ENCODE measurements at places on chromosomes 16 and 17.

- DNase-seq, result no peak
Observed at GRCh38 chr16:78094166-78094565, 5.3 kb upstream of the WWOX start.

GRCh38 chr17:49497148-49498028 lies 2.3 kb downstream of the NGFR start:
- no peak for DNase-seq

DNA sequence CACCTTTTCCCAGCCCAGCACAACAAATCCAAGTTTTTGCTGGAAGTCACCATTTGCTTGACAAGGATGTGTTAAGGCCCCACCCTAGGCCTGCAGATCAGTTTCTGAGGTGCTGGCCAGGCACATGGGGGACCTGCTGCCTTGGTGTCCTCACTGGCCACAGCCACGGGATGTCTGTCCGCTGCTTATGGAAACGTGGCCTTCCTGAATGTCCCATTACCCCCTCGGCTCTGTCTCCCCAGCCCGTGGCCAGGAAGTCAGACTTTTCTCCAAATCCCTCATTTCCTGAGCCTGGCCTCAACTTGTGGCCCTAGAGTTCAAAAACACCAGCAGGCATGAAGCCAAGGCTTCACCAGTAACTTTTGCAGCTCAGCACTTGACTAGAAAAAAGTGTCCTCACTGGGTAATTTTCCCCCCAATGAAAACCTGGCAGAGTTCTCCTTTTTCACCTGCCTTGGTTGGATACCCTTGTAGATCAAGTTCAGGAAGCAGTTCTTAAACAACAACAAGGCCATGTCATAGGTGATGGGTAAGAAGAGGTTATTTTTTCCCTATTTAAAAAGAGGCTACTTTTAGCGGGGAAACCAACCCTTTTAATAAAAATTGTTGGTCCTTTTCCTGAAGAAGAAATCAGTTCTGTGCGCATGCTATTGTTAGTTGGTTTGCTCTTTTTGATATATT lies 80.8 kb downstream of the SOCS1 start:
- DNase-seq, result no peak

DNA sequence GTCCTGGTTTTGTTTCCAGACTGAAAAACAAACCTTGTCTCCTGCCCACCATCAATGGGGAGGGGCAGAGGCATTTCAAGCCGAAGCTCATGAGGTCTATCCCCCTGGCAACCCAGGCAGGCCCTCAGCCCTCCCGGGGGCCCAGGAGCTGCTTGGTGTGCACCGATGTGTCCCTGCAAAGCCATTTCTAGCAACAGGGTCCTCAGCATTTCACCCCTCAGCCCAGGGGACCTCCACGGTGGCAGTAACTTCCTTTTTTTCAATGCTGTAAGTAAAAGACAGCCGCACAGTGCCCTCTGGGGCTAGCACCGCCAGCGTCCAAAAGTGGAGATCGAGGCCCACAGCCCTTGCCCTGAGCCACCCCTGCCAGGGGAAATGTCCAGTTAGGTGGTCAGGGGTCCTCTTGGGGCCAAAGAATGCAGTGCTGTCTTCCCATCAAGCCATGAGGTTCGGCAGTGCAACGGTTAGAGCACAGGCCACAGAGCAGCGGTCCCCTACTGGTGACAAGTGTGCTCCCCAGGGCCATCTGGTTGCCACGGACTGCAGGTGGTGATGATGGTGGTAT lies 79.9 kb downstream of the LITAF start:
- no peak for DNase-seq

DNA sequence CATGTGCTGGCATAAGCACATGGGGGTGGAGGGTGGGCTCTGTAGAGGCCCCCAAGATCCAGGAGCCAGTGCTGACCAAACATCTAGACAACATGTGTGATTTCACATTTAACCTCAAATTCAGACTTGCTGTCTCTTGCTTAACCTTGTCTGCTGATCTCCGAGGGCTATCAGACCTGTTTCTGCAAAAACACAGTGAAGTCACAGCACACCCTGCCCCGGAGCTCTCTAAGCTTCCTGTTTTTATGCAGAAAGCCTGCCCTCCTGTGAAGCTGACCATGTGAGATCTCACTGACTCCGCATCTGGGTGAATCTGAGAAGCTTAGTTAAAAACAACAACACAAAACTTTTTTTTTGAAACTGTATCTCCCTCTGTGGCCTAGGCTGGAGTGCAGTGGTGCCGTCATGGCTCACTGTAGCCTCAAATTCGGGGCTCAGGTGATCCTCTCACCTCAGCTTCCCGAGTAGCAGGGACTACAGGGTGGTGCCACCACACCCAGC lies 6.6 kb upstream of the DPEP2 start:
- DNase-seq, result peak; percentile 67

- DNase-seq, result no peak
Observed at GRCh38 chr16:14407786-14408399, 222.2 kb downstream of the PARN start.

DNA sequence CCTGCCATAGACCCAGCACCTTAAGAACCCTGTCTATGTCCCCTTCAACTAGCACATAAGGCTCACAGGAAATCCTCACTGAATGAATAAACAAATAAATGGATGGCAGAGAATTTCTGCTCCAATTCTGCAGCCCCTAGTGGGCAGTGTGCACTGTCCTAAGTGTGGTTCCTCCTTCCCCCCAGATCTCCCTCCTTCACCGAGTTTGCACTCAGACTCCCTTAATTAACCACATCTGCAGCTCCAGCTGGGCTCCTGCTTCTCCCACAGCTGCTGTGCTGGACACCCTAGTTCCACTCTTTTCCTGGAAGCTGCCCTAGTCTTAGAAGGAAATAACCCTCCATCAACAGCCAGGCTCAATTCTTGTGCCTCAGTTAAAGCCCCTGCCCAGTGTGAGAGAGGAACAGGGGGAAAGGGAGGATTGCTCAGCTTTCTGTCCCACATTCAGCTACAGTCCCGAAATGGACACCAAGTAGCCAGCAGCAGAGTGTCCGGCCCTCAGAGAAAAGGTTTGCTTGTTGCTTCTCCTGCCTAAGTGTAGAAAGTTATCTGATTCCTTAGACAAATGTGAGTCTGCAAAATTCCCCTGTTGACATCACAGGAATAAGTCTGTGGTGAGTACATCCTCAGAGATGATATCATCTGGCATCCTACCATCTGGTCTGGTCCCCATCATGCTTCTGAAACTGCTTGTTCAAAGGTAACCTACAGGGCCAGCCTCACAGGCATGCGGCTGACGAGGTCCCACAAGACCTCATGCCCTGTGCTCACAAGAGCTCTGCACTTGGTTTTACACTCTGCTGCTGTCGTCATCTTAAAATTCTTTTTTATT lies 12.3 kb downstream of the LRRC3C start:
- DNase-seq, result peak; percentile 87

GRCh38 chr17:78537217-78537860 lies 39.9 kb downstream of the DNAH17 start:
- no peak for DNase-seq

GRCh38 chr17:42566883-42567573 lies at the start of gene MLX:
TSS of gene MLX (plus strand) at chr17:42567100. CDS start at chr17:42567125, 25 bp downstream.
- DNase-seq, result peak; percentile 94

DNA sequence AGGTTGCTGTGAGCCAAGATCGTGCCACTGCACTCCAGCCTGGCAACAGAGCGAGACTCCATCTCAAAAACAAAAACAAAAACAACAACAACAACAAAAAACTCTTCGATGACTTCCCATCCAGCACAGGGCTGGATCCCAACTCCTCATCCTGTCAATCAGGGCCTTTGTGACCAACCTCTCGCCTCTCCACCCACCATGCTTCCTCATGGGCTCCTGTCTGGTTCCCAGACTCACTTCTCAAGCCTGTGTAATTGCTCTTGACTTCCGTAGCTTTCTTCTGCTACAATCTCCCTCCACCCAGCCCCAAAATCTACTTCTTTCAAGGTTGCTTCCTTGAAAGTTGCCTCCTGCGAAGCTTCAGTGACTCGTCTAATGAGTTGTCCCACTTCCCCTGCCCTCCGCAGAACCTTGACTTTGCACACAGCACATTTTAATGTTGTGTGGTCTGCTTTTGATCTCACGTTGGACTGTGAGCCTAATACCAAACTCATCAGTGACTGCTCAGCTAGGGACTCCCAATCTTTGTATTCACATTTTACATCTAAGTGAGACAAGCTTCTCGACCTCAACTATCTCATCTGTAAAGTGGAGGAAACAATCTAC lies 936 bp upstream of the RASL10B start:
- DNase-seq, result no peak

GRCh38 chr17:82866590-82867191 lies 26.9 kb upstream of the ZNF750 start:
- DNase-seq, result peak; percentile 53

DNA sequence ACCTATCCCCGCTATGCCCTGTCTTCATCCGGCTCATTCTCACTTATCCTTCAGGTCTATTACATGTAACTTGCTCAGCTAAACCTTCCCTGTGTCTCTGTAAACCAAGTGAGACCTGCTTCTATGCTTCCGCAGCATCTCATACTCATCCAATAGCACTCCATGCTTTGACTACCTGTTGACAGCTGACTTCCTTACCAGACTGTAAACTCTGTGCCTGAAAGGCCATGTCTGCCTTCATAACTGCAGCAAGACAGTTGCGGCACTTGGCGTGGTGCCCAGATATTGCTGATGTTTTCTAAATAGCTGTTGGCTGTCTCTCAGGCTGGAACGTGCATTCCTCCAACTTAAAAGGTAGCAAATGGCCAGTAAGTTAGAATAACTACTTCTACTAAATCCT lies 1.8 kb upstream of the OR1E1 start:
- DNase-seq, result no peak

DNA sequence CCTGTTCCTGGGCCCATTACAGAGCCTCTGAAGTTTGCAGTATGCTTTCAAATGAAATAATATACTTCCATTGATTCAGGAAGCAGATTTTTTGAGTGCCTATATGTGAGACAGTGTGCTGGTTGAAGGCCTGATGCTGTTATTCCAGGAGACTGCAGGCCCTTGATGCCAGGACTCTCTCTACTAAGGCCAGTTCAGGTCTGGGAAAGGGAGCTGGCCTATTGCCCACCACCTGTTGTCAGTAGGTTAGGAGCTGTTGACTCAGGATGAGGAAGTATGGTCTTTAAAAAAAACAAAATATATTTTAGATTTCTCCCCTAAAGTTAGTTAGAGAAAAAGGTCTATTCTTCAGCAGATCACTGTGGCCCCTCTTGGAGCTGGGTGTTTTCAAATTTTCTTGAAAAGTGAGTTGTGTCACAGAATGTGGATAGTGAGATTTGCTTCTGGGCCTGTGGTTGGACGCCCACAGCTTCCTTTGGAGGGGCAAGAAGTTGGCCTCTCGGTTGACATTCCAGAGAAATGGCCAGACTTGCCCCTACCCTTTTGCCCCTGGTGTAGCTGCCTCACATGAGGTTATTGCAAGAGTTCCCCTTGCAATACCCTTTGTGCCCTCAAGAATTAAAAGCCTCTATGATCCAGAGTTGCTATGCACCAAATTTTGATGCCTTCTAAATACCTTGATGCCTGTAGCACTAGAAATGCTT lies 7.9 kb downstream of the ESRP2 start:
- no peak for DNase-seq

DNA sequence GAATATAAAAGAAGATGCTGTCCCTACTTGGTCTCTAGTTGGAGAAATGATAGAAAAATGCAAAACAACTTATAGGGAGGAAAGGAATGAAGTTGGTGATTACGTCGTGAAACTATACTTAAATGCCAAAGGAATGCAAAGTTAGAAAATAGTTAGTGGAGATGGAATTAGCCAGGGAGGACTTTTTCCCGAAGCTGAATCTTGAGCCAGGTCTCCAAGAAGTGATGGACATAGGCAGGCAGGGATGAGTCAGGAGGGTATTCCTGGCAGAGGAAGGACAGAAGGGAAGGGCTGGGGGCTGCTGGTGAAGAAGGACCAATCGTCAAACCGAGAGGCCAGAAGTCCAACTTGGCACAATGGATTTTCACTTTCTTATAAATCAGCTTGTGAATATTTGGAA lies 1.8 kb downstream of the SNTB2 start:
- peak; percentile 47 for DNase-seq

DNA sequence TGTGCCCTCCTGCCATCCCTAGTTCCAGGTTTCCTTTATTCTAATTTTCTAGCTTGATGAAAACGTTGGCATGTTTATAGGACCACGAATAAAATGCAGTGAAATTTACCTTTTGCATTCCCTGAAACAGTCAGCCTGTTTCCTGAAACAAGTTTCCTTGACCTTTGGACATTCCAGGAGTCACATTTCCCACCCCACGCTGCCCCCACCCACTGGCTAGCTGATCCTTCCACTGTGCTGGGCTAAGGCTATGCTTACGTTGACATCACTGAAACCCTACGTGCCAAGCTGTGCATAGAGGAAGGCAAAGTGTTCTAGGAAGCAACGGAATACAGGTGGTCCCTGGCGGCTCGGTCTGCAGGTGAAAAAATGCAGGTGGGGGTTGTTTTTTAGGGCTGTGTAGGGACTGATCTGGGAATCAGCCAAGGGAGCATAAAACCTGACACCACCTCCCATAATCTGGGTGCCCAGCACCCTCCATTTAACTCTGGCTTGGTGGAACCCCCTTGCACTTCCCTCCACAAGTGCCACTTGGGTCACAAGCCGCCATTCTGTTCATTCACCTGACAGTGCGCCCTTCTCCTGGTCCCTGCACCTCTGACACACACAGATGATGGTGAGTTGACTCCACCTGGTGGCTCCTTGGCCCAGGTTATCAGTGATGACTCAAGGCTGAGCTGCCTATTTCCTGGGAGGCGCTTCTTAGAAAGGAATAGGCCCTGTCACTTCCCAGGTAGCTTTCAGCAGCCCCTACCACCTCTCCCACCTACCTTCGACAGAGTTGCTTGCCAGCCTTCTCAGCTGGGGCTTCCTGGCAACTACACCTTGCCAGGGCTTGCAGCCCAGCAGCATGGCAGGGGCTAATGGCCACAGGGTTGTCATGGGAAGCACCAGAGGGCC lies 83.7 kb downstream of the N4BP1 start:
- DNase-seq, result no peak

DNA sequence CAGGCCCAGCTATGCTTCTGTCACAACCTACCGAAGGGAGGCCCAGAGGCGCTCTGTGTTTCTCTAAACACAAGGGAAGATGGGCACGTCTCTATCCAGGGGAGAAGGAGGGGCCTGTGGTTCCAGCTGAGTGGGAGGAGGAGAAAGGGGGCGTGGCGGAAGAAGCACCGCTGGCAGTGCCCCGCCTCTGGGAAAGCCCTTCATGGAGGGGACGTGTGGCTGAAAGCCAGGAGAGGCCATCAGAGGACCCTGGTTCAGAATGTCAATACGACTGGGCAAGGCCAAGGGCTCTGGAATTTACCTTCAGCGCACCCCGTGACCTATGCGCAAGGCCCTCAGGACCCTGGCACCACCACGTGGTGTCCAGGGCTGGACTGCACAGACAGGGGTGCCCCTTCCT lies 12.3 kb upstream of the SLC38A8 start:
- DNase-seq, result no peak

DNA sequence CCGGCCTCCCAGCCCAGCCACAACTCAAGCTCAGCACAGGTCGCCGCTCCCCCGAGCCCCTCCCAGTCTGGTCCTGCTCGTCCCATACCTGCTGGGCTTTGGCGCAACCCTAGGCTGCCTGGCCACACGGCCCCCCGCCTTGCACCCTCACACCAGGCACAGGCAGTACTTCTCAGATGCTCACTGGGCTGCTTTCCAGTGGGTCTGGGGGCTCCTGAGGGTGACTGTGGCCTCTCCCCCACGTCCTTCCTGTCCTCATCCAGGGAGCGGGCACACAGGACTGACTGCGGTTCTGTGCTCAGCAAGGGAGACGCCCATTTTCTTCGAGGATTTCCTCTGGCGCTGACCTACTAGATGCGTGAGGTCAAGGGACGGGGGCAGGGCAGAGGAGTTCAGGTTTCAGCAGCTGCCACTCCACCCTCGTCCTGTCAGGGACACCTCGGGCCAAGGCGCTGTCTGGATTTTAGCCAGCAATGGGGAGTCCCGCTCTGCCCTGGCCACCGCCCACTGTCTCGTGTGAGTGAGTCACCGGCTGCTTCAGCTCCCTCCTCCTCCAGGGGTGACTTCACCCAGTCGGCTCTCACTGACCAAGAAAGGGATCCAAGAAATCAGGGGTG lies 115.8 kb downstream of the NPIPB11 start:
- DNase-seq, result peak; percentile 97
